ENCODE measurements at places on chromosomes 16 and 17.

DNA sequence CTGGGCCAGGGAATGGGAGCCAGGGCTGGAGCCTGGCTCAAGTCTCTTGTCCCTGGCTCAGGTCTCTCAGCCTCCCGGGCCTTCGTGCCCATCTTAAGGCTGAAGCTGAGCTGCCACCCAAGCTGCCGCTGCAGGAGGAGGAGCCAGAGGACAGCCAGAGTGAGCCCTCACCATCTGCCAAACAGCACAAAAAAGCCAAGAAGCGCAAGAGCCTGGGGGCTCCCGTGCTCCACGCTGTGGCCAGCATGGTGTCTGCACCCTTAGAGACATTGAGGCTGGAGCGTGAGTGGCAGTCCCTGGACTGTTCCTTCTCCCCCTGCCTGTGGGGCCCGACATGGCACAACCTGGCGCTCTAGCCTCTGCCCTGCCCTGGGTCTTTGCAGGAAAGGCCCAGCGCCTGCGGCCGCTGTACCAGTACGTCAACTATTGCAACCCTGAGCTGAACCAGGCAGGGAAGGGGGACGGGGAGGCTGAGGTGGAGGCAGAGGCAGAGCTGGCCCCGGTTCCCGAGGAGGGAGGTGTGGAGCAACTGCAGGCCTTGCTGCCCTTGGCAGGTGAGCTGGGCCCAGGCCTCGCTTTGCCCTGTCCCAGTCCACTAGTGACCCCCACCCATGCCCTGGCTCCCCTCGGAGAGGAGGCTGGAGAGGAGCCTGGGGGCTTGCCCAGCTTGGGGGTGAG lies 1.3 kb downstream of the C16orf86 start:
- DNase-seq, result peak; percentile 76

GRCh38 chr17:75808905-75809621 lies 24.5 kb downstream of the UNK start:
- DNase-seq, result no peak

DNA sequence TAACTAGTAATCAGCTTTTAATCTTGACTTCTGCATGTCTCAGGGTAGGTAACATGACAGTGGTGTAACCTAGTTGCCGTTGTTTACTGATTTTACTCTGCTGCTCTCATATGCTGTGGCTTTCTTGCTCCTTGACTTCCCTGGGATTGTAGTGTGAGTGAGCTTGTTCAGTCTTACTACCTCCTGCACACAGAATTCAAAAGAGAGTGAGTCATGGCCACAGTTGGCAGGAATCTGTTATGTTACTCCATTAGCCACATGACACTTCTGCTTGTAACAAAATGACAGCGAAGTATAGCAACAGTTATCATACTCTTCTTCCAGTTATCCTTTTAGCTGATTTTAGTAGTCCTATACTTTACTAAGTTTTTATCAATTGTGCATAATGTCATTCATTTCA lies 18.8 kb downstream of the TNRC6A start:
- no peak for DNase-seq

DNA sequence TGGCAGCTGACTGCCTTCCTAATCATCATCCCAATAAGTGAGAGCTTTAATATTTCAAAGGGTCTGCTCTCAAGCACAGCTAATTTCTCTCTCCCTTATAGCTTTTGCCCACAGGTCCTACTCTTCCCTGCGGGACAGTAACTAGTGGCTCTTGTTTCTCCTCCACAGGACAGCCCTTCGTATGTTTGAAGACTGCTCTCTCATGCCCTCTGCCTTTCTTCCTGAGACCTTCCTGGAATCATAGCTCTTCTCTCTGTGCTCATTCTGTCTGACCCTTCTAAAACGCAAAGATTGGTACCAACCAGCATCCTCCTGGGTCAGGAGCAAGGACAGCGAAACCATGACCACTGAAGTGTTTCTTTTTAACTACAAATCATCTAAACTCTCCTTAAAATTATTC lies 168.9 kb downstream of the GRIN2A start:
- no peak for DNase-seq

GRCh38 chr16:88442727-88443576 lies 10.1 kb upstream of the ZFPM1 start:
- peak; percentile 68 for DNase-seq

- DNase-seq, result peak; percentile 72
Observed at GRCh38 chr17:35930211-35931065, at the start of gene RDM1. RDM1 (minus strand) TSS chr17:35930773; CDS start chr17:35930727, 46 bp downstream.

DNA sequence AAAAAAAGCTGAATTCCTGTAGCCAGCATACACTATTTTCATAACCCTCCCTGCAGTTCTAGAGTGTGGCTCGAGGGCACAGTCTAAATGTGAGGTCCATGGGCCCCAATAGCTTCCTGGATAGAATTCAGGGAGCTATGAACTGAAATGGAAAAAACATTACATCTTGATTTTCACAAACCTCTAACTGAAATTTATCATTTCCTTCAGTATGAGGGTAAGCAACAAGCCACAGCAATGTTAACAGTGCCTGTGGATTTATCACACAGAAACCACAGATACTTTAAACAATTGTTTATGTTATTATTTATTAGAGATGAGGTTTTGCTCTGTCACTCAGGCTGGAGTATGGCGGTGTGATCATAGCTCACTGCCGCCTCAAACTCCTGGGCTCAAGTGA lies 18.2 kb downstream of the TMEM92 start:
- no peak for DNase-seq

GRCh38 chr16:75486676-75487313 lies 8.4 kb downstream of the CHST6 start:
- no peak for DNase-seq

- DNase-seq, result no peak
Observed at GRCh38 chr17:5758651-5759050, 174.3 kb upstream of the NLRP1 start.

DNA sequence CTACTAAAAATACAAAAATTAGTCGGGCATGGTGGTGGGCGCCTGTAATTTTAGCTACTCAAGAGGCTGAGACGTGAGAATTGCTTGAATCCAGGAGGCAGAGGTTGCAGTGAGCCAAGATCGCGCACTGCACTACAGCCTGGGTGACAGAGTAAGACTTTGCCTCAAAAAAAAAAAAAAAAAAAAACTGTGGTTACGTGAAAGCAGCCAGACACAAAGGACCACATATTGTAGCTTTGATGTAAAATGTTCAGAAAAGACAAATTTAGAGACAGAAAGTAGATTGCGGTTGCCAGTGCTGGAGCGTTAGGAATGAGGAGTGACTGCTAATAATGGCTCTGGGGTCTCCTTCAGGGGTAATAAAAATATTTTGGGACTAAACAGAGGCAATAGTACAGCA lies 4.0 kb upstream of the MEAK7 start:
- no peak for DNase-seq

GRCh38 chr17:19331543-19332245 lies 30.8 kb downstream of the B9D1 start:
- no peak for DNase-seq

DNA sequence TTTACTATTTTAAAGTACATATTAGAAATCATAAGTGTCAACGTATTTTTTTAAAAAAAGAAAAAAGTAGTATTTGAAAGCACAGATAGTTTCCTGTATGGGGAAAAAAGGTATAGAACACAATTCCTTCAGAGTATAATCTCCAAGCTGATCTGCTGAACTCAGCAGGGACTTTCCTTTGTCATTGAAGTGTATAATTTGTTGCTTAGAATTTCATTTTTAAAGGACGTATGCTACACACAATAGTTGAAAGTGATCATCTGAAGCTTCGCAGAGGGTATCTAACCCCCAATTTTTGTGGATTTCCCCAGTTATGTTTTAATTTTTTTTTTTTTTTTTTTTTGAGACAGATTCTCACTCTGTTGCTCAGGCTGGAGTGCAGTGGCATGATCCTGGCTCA lies 20.2 kb upstream of the MAPT start:
- no peak for DNase-seq

- no peak for DNase-seq
Observed at GRCh38 chr16:49127103-49127502, 154.5 kb downstream of the CBLN1 start.

DNA sequence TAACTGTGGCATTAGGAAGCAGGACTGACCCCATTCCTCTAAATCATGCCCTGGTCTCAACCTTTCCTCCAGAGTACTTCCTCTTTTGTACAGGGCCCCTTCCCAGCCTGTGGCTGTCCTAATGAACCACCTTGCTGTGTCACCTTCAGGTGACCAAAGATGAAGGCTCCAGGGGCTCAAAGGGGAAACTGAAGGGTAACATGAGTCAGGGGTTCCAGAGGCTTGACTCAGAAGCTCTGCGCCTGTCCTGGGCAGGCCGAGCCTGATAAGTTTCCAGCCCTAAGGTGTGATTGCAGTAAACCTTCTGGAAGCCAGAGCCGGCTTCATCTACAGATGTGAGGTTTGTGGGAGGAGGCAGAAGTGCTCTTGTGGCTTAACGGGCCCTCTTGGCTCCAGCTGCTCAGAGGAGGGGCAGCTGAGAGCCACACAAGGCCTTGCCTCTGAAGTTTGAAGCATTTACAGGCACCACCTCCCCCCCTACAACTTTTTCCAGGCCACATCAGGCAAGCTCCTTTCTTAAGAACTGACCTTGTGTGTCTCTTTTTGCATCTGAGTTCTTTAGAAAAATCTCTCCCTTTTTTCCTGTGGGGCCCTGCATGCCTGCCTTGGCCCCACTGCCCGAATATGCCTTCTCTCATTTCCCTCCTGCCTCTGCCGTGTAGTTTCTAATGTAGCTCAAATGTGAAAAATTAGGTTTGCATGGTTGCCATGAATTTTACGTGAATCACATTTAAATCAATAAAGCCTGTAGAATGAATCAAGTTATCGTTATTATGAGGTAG lies 149.9 kb downstream of the CLEC16A start:
- peak; percentile 18 for DNase-seq

DNA sequence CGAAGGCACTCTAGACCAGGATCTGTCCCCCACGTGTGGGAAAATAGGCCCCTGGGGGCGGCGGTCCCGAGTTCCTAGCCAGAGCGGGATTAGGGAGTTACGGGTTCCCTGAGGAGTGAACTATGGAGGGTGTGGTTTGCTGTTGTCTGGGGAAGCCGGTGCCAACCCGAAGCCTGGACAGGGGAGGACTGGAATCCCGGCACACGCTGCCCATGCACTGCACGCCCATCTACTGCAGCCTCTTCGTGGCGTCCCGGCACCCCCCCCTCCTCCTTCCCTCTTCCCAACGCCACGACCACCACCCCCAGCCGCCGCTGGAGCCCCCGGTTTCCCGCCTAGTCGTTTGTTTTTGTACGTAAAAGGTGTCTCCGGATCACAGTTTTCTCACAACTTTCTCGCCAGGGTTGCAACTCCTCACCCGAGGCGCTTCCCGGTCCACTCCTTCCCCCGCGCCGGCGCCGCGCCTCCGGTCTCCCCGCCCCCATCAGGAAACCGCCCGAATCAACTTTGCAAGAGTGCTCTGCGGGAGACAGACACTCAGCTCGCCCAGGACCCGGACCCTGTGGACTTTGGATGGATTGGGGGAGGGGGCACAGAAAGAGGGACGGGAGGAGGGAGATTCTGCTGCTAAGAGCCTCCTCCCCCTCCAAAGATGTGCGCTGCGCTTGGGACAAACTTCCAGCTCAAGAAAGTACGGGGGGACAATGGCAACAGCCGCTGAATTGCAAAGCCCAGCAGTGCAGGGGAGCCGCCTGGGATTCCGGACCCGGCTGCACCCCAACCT lies 1.4 kb upstream of the LHX1 start:
- DNase-seq, result no peak

DNA sequence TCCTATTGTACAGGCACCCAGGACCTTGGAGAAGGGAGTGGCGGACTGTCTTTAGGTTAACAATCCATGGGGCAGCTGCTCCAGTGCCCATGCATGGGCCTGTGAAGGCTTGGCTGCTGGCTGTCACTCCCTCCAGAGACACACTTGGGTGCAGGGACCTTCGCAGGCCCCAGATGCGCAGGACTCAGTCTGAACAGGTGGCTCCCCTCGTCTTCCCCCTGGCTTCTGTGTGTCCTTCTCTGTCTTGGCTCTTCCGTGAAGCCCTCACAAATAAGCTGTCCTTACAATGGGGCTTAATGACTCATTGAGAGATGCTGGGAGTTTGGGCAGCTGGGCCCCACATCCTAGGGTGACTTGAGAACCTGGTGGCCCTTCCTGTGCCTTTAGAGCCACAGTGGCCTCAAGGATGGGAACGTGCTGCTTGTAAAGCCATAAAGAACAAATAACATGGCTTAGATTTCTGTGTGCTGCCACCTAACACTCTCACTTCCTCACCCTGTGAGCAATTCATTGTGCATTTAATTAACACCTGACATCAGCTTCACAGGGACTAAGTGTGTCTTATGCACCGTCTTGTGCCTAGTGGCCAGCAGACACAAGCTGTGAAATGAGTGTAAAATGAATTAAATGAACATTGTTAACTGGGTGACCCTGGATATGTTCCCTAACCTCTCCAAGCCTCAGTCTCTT lies 340.7 kb downstream of the SNX29 start:
- DNase-seq, result no peak

DNA sequence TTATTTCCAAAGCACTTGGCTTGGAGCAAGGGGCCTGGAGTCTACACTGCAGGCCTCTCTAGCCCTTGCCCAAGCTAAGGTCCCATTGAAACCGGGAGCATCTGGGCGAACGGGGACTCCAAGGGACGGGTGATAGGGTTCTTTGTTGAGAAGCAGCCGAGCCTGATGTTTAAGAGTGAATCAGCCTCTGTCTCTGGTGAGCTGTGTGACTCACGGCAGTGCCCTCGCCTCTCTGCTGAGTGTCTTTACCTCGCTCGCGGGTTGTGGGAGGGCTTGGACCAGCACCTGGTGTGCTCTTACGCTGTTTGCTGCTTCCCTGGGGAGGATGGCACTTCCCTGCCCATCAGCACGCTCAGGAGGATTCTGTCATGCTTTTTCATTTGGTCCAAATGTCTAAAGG lies 1.3 kb downstream of the HGS start:
- no peak for DNase-seq

DNA sequence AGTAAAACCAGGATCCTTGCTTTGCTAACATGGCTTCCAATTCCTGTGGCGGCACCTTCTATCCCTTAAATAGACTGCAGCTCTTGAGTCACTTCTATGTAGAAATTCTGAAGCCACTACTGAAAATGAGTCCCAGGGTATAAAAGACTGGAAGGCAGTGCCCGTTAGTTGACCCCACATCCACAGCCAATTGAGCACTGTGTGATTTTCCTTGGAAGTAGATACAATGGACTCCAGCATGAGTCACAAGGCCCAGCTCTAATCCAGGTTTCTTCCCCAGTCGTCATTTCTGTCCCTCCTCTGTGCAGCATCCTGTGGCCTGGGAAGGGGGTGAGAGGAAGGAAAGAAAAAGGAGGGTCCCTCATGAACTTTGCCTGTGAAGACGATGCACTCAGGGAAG lies 69.5 kb downstream of the HLF start:
- no peak for DNase-seq

DNA sequence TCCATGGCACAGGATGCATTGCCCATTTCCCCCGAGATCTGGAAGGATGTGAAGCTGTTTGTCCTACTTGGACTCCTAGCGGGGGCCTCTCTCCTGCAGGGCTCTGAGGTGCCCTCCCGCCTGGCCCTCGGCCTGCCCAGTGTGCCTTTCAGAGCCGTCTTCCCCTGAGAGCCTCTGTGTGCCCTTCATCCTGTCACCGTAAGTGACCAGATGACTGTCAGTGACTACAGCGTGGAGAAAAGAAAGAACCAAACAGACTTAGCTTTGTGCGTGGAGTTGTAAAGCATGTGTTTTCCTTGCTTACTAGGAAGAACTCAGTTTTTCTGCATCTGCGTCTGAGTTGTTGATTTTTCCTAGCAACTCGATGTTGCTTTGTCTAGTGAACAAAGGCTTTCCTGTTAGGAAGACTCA lies 56.1 kb downstream of the BANP start:
- no peak for DNase-seq

GRCh38 chr16:56368545-56368944 lies 56.8 kb downstream of the AMFR start:
- DNase-seq, result no peak
